ENCODE measurements at places on chromosomes 16 and 17. TPM values are rescaled to one million over a fixed set of nuclear protein-coding genes. Genes with fewer than 3 reads are reported as not detected.

The NACA2 gene
- not detected for total RNA-seq

GRCh38 chr17:67655478-67656148 lies 62.1 kb upstream of the NOL11 start:
- no peak for DNase-seq

DNA sequence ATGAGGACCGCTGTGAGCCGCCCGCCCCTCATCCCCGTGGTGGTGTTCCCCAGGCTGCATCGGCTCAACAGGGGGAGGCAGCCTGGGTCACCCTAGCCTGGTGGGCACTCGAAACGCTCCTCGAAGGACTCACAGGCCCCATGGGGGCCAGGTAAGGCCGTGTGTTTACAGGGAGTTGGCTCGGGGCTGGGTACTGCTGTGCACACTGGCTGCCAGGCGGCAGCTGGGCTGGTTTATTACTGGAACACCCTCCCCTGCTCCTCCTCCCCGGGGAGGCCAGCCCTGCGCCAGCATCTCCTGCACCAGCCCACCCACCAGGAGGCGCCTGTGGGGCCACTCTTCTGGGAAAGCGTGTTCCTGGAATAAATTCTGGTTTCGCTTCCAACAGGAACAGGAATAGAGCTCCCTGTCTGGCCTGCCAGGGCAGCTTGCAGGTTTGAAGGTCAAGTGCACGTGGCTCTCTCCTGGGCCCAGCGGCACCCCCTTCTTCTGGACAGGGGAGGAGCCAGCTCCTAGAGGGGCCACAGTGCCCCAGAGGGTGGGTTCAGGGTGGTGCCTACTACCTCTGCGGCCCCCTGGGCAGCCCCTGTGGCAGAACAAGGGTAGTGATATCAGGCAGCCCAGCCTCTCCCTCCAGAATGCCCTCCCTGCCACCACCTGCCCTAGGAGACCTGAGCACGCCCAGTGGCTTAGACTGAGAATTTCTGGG lies 11.3 kb downstream of the MCRIP1 start:
- peak; percentile 87 for DNase-seq

GRCh38 chr16:71789136-71789535 lies 19.5 kb downstream of the AP1G1 start:
- no peak for DNase-seq

- DNase-seq = no peak
These were observed 25.3 kb upstream of the WIPI1 start for GRCh38 chr17:68482576-68483041.
